ENCODE measurements at places on chromosomes 6 and 20.

GRCh38 chr20:63547725-63548480 is at the start of gene SRMS:
SRMS (minus strand) TSS chr20:63547749; CDS start chr20:63547463, 286 bp downstream.
- no peak for DNase-seq

DNA sequence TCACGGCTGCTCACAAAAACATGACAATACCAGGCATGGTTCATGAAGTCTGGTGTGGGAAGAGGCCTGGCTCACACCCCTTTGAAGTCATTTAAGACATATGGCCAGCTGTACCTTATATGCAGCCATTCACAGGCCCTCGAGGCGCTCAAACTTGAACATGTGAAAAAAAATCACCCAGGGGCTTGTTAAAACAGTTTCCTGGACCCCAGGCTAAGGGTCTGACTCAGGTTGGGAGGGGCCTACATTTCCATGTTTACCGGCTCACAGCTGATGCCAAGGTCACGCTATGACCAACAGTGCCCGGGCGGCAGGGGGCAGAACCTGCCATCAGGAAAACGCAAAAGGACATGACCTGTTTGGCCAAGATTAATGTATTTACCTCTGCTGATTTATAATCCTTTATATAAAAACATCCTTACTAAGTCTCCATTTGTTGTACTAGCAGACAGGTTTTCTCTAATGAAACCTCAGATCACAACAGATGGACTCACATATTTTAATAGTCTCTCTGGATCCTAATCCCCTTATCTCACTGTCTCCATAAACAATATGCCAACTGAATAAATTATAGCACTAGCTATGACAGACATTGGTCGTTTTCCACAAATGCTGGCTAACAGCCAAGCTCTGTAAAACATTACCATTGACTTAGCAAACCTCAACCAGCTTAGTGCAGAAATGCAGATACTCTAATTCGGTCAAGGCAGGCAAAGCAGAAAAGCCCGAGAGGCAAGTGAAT is 19.9 kb downstream of the EZR start:
- no peak for DNase-seq

- no peak for DNase-seq
Observed at GRCh38 chr6:32764048-32764447, 716 bp upstream of the HLA-DQB2 start.

GRCh38 chr6:128029826-128030225 is 129.0 kb upstream of the THEMIS start:
- no peak for DNase-seq

- no peak for DNase-seq
Observed at GRCh38 chr6:19434065-19434464, 403.1 kb upstream of the ID4 start.

DNA sequence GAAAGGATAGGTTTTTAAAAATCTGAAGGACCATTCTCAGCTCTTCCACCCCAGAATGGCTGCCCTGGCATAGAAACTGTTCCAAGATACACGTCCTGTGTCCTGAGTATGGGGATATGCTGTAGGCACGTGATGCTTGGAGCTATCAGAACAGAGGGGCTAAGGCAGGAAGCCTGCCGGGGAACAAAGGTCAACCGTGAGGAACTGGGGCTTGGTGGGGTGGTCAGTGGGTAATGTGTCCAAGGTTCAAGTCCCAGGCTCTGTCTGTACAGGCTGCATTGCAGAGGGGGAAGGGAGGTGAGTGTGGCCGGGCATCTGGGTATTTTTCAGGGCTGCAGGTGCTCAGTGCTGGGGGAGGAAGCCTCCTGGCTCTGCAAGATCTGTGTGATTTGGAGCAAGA is 479.6 kb upstream of the CHD6 start:
- no peak for DNase-seq

- peak; percentile 35 for DNase-seq
Observed at GRCh38 chr20:46255440-46256104, 52.7 kb downstream of the CDH22 start.

DNA sequence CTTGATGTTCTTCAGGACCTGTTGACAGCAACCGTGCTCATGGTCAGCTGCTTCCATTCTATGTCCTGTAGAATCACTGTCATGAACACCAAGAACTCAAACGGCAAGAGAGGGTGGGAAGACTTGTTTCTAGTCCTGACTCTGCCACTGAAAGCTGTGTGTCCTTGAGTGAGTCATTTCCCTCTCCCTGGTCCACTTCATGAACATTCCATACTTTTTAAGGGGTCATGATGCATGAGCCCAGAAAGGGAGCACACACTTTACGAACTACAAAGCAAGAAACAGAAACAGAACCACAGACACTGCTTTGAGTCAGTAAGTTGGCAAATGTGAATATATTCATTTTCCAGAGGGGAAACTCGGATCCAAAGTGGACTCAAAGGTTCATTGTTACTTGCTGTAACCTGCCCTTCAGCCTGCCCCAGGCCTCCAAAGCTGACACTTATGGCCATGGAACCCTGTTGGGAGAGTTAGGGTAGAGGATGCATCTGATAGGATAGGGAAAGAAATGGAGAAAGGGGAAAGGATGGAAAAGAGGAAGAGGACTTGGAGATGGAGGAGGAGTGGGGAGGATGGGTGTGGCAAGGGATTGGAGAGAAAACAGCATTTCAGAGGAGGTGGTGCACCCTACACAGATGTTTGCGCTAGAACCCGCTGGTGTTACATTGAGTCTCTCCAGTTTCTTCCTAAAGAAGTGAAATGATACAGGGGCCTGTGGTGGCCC is 129.8 kb downstream of the FOXO3 start:
- DNase-seq = no peak

- DNase-seq = no peak
Observed at GRCh38 chr6:124495665-124496190, 466.5 kb upstream of the RNF217 start.

DNA sequence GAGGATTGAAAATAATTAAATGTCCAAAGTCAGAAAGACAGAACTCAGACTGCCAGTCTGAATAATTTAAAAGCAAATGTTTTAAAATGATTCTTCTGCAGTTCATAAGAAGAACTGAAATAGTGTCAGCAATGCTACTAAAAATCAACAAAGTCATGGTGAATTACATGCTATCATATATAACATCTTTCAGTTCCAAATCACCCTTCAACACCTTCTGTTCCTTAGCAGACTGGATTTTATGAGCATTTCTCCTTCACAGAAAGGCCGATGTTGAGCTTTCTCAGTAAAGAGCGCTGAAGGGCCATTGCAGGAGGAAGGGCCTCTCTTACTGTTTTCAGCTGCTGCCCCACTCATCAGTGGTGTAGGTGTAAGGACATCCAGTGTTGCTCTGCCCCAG is 63.3 kb downstream of the AIG1 start:
- no peak for DNase-seq

DNA sequence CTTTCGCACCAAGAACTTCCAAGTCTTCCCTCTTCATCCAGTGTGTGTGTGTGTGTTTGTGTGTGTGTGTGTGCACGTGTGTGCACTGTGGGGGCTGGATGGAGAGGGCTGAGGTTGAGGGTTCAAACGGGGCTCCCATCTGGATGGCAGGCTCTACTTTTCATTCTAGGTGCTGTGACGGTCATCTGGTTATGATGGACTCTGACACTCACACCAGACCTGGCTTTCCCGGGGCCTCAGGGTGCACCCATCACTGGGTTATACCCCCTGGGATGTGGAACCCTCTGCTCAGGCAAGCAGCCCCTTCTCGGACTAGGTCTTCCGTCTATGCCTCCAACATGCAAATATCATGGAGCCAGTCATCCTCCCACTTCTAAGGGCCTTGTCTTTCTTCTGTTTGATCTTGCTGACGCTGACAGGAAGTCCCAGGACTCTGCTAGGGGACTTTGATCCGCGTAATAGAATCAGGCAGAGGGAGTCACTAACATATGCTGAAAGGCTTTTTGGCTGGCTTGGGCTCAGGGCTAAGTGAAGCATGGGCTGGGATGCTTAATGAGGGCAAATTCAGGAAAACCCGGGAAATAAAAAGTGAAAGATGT is 313.6 kb downstream of the CDC5L start:
- no peak for DNase-seq

DNA sequence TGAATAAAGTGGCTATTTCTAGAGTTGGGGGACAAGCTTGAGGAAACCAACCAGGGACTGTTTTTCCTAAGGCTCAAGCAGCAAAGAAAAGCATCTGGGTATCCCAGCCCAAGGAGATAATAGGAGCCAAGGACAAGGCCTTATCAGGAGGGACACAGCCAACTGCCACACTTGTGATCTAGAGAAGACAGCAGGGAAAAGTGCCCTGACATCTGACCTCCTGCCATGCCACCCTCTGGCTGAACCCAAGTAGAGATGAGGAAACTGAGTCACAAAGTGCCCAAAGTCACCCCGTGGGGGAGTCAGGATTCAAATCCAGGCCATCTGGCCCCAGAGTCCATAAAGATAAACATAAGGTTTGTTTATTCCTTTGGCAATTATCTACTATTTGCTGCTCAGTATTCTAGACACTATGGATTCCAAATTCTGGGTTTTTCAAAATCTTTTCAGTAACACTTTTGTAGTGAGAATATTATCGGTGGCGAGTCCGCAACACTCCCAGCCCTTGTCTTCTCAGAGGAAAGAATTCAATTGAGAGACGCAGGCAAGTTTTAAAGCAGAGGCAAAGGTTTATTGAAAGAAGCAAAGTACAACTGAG is 3.5 kb upstream of the LBP start:
- no peak for DNase-seq

DNA sequence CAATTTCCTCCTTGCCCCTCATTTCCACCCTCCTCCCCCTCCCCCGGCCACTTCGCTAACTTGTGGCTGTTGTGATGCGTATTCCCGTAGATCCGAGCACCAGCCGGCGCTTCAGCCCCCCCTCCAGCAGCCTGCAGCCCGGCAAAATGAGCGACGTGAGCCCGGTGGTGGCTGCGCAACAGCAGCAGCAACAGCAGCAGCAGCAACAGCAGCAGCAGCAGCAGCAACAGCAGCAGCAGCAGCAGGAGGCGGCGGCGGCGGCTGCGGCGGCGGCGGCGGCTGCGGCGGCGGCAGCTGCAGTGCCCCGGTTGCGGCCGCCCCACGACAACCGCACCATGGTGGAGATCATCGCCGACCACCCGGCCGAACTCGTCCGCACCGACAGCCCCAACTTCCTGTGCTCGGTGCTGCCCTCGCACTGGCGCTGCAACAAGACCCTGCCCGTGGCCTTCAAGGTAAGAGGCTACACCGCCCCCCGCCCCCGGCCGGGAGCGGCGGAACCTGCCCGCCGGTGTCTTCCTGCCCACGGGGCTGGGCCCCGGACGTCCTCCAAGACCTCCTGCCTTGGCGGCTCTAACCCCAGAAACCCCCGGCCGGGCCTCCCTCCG is 44.9 kb upstream of the SUPT3H start:
- DNase-seq = peak; percentile 77

- DNase-seq = no peak
Observed at GRCh38 chr20:61340157-61340556, 88.1 kb downstream of the CDH4 start.

DNA sequence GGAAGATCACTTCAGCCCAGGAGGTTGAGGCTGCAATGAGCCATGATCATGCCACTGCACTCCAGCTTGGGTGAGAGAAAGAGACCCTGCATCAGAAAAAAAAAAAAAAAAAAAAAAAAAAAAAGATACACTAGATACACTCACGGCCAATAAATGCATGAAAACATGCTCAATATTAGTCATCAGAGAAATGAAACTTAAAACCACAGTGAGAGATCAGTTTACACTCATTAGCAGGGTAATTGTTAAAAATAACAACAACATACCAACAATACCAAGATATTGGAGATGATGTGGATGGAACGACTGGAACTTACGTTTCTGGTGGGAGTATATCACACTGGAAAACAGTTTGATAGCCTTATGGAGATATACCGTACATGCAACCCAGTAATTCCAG is 29.9 kb downstream of the HS3ST5 start:
- DNase-seq = no peak

GRCh38 chr20:59031564-59032022 is 542 bp downstream of the ATP5F1E start:
- DNase-seq = peak; percentile 9

DNA sequence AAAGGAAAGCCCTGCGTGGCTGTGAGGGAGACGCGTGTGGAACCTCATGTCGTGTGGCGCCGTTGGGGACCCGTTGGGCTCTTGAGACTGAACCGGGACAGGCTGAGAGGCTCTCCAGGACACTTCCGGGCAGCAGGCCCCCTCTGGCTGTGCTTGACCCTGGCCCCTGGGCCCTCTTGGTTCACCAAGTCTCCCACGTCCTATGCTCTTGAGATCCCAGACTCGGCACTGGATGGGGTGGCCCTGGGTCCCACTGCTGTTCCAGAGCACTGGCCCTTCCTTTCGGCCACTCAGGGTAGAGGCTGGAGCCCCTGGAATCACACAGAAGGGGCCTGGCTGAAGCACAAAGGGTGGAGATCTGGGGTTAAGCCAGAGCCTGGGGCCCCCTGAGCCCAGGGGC is 30.4 kb downstream of the NTSR1 start:
- no peak for DNase-seq

DNA sequence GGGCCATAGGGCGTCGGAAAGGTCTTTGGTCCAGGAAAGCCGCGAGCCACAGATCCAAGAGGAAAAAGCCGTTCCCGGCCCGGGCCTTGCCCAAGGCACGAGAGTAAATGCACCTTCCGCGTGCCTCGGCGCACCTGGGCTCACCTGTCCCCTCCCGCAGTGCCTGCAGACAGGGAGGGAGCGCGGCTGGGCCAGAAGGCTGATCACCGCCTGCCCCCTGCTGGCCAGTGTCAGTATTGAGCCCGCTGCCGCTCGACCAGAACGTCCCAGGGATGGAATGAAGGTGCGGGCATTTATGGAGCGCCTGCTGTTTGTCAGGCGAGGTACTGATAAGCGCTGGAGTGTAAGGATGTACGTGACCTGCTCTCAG is 679 bp upstream of the LPIN3 start:
- DNase-seq = peak; percentile 88

- DNase-seq = no peak
Observed at GRCh38 chr6:89361171-89361570, 8.6 kb upstream of the UBE2J1 start.

GRCh38 chr20:13277663-13278295 is 56.7 kb downstream of the ISM1 start:
- DNase-seq = no peak

DNA sequence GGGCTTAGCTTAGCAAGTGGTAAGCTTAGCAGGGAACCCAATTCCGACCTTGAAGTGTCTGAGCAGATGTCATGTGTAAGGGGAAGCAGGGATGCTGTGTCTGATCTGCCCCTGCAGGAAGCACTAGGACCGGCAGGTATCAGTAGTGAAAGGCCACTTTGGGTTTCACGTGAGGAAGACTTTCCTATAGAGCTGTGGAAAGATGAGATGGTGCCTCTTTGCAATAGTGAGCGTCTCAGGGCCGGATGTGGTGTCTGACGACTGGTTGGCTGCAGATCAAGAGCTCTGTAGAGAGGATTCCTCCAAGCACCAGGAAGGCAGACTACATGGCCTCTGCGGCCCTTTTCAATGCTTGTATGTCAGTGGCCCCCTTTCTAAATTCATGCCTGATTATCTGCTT is 98.3 kb downstream of the TIAM2 start:
- DNase-seq = peak; percentile 37

DNA sequence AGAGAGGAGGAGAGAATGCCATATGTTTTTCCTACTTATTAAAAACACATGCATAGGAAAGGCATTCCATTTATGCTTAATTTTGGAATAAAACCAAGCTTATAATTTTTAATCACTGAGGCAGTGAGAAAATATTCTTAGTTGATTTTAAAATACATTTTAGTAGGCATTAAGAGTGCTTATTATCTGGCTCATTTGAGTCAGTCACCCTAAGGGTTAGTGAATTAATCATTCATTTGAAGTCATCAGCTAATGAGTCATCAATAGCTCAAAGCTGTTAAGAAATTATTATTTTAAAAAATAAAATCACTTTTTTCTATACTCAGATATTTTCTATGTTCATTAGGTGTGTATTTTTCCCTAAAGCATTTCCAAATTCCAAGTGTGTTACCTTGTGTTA is 81.6 kb downstream of the TMEM200A start:
- DNase-seq = no peak

All from CD4-positive, alpha-beta T cell treated with Interleukin-6 for 4 hours (primary cell).